Thoracic aorta (tissue), 2 donors: ENCODE measurements at places on chromosomes 5 and 9.

DNA sequence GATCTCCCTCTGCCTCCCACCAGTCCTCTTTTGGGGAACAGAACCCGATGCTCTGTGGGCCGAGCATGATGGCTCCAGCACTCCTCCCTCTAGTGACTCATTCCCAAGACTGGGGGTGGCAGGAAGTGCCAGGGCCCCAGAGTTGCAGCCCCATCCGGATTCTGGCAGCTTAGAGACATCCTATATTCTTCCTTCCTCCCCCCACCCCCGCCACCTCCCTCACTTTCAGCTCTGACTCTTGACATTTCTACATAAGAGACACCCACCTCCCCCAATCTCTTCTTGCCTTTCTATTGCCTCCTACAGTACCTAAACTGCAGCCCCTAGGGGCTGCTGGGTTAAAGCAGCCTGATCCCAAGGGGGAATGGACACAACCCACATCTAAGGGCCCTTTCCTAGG is 47.1 kb upstream of the MATR3 start:
- no peak for DNase-seq

GRCh38 chr5:107265193-107265592 is 405.5 kb downstream of the EFNA5 start:
- no peak for DNase-seq

GRCh38 chr5:135708481-135709207 is 125.8 kb upstream of the SLC25A48 start:
- DNase-seq = no peak

- DNase-seq = no peak
Measured at GRCh38 chr5:155587458-155587857, 573.9 kb downstream of the KIF4B start.

DNA sequence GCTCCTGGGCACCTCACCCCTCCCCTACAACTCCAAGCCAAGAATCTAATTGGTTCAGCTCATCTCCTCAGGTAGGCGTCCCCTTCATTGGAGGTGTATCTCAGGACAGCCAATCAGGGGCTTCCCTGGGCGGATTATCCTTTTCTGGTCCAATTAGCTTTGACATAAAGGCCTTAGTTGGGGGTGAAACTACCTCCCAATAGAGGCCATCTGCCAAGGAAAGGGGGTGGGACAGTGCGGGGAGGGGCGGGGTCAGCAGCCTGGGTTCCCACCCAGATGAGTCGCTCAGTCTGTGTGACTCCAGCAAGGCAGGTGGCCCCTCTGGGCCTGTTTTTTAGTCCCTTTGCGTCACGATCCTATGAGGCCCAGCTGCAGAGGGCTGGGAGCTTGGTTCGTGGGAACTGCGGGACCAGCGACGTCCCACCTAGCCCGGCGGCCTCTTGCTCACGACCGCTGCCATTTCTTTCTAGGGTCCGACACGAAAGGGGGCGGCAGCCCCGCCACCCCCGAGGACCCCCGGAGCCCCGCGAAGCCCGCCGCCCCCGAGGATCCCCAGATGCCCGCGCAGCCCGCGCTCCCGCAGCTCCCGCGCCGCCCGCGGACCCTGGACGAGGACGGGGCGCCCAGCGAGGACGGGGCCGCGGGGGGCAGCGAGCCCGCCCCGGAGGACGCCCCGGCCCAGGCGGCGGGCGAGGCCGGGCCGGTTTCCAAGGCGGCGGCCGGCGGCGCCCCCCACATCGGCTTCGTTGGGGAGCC is 8.9 kb downstream of the PRRT1B start:
- DNase-seq = no peak

GRCh38 chr5:66307647-66308241 is 163.6 kb downstream of the SREK1 start:
- DNase-seq = no peak

DNA sequence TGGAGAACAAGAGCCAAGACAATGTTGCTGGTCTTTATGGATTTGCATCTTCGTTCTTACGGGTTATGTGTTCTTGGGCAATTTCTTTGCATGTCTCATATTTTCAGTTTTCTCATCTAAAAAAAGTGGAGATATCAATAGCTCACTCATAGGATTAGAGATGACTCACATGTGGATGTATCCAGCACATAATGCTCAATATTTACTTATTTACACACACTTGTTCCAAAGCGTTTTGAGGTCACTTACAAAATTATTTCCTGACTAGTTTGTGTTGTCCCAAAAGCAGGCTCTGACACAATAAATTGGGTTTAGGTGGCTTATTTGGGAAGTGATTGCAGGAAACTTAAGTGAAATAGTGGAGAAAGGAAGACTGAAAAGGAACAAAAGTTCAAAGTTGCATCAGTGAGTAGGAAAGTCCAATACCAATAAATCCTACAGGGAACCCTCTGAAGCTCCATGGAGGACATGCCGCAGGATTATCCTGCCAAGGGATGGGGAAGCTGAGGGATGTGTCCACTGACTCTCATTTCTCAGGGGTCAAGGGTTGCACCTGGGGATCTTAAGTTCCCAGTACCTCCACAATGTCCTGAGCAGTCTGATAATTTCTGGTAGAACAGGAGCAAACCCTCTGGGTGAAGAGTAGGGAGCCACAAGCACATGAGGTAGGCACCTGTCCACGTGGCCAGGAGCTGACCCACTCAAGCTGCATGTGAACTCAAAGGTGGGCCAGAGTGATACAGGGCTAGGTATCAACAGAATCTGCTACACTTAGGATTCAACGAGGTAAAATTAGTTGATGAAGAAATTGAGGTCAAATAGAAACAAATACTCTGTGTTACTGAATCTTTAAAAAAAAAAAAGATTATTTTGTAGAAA is 37.4 kb upstream of the SLC44A1 start:
- no peak for DNase-seq

GRCh38 chr9:27085456-27085855 is 23.6 kb upstream of the TEK start:
- no peak for DNase-seq

- DNase-seq = no peak
Measured at GRCh38 chr9:33223696-33224095, 16.3 kb upstream of the SPINK4 start.

DNA sequence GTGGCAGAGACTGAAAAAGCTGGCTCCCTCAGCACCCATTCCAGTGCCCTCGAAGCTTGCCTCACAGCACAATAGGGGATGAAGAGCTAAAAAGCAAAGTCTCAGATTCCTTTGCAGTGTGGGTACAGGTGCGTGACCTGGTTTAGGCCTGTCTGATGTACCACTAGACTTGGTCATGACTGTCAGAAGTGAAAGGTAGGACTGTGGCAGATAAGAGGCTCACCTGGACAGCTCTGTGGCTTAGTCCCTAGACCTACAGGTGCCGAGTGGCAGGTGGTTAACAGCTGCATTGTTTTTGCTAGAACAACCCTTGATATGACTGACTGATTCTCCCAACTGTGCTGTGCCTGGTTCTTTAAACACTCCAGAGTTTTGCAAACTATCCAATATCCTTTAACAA is 14.7 kb upstream of the SFXN1 start:
- no peak for DNase-seq

- DNase-seq = no peak
Measured at GRCh38 chr5:172875505-172876279, 41.6 kb downstream of the ERGIC1 start.

DNA sequence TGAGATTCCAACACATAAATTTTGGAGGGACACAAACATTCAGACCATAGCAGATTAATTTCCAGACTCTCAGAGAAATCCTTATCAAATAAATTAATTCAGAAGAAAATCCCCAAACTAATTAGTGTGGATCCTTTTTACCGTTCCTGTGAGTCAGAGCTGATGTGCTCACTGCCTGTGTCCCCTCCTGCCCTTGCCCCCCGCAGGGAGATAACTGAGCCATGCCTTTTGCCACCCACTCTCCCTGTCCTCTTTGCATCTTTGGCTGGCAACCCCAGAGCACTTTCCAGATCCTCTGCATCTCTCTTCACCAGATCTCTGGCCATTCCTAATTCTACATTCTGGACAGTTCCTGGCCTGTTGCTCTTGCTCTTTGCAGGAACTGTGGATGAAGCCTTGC is 135.4 kb upstream of the MAP1B start:
- DNase-seq = no peak

GRCh38 chr5:10719965-10720364 is 41.1 kb downstream of the DAP start:
- no peak for DNase-seq

DNA sequence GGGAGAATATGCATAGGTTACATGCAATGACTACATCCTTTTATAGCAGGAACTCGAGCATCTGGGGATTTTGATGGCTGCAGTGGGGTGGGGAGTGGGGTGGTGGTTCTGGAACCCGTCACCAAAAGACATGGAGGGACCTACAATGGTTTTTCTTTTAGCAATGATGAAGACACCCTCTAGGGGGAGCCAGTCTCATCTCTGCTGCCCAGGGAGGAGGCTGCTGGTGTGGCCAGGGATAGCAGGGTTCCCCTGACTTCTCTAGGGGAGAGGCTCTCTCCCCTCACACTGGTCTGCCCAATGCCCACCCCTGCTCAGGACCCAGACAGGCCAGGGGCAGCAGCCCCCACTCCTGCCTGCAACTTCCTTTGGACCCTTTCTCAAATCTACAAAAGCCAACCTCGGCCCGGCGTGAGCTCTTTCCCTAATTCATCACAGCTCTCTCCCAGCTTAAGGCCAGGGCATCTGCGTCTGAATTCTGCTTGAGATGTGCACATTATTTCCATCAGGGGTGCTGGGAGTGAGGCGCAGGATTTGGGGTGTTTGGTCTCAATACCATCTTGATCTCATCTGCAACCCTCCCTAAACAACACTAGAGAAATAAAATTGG is 73.6 kb upstream of the RETREG1 start:
- no peak for DNase-seq
